Mesendoderm (in vitro differentiated cells): ENCODE measurements at places on chromosomes 5 and 9.

- H3K27me3 ChIP-seq = no peaks in the 10 kb centered on the region
- H3K27ac ChIP-seq = no peak overlapping the region
- no peaks in the 10 kb centered on the region for H3K4me1 ChIP-seq
Measured at GRCh38 chr5:68382640-68383039, 167.1 kb downstream of the PIK3R1 start.

DNA sequence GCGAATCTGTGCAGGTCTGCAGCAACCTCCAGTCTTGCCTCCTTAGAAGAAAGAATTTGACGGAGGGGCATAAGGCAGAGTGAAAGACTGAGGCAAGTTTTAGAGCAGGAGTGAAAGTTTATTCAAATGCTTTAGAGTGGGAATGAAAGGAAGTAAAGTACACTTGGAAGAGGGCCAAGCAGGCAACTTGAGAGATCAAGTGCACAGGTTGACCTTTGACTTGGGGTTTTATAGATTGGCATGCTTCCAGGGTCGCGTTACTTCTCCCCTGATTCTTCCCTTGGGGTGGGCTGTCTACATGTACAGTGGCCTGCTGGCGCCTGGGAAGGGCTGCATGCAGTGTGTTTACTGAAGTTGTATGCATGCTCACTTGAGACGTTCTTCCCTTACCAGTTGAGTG lies 127.2 kb upstream of the FER start:
- no peak for DNase-seq
- no peaks in the 10 kb centered on the region for H3K27me3 ChIP-seq
- no peaks in the 10 kb centered on the region for H3K4me1 ChIP-seq
- no peak overlapping the region for H3K27ac ChIP-seq
- no peak overlapping the region for H3K4me3 ChIP-seq

GRCh38 chr9:17315341-17315740 lies 180.5 kb downstream of the CNTLN start:
- no peaks in the 10 kb centered on the region for H3K4me1 ChIP-seq
- H3K27me3 ChIP-seq = no peaks in the 10 kb centered on the region
- H3K36me3 ChIP-seq = no peaks in the 10 kb centered on the region
- no peak overlapping the region for H3K4me3 ChIP-seq
- DNase-seq = no peak

- no peaks in the 10 kb centered on the region for H3K36me3 ChIP-seq
- no peaks in the 10 kb centered on the region for H3K4me1 ChIP-seq
- H3K27ac ChIP-seq = no peak overlapping the region
- DNase-seq = peak; percentile 88
Measured at GRCh38 chr5:141326088-141326854, 4.0 kb upstream of the PCDHGA1 start.

DNA sequence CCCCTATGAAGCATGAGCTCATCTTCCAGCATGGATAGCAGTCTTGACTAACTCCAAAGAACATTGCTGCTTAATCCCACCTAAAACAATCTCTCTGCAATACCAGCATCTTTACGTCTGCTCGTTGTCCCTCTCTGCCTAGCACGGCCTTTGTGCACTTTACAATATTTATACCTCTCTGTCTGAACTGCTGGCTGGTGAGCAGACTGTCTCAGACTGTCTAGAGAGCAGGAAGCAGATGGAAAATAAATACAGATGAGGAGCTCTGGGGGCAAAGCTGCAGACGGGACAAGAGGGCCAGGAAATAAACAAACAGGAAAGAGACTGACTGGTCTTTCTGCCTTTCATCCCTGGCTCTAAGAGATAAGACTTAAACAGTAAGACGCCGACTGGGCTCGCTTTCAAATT lies 224.8 kb downstream of the ENC1 start:
- no peaks in the 10 kb centered on the region for H3K36me3 ChIP-seq
- H3K27me3 ChIP-seq = no peaks in the 10 kb centered on the region
- H3K4me3 ChIP-seq = no peak overlapping the region
- peaks cover 4% of the 10 kb centered on the region for H3K4me1 ChIP-seq
- no peak overlapping the region for H3K27ac ChIP-seq

DNA sequence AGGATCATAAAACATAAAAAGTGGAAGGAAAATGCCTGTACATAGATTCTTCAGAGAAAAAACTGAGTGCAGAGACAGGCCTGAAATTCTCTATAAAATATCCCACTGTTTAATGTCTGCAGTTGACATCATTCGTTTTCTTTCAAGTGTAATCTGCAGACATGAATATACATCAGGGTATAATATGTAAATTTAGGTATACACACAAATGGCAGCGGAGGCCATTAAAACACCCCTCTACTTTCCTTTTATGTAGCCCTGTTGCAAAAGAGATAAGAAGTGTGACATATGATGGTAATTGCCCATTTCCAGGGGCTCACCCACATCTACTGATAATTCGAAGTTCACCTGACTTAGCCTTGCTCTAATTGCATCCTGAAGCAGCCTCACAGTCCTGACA lies 164.3 kb downstream of the SLC24A2 start:
- peaks cover 2% of the 10 kb centered on the region for H3K4me1 ChIP-seq
- H3K27me3 ChIP-seq = no peaks in the 10 kb centered on the region
- peak; percentile 16 for DNase-seq
- no peak overlapping the region for H3K4me3 ChIP-seq
- H3K27ac ChIP-seq = no peak overlapping the region
- no peaks in the 10 kb centered on the region for H3K36me3 ChIP-seq

- H3K36me3 ChIP-seq = no peaks in the 10 kb centered on the region
- H3K27me3 ChIP-seq = no peaks in the 10 kb centered on the region
- no peak overlapping the region for H3K4me3 ChIP-seq
- no peak for DNase-seq
- no peak overlapping the region for H3K27ac ChIP-seq
Measured at GRCh38 chr5:80762573-80762972, 107.8 kb upstream of the DHFR start.

DNA sequence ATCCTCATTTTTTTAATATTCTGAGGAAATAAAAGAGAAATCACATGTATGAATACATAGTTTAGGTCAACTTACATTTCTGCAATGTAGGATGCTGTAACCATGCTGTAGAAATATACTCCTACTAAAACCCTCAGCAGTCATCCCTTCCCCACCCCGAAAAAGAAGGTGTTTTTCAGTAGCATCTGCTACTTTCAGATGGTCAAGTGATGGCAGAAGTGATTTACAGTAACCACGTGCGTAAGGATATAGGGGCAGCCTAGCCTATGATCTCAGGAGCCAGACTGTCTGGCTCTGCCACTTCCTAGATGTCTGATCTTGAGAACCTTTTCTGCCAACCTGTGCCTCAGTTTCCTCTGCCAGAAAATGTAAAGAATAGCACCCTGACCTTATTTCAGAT lies 26.0 kb upstream of the SYK start:
- no peaks in the 10 kb centered on the region for H3K27me3 ChIP-seq
- no peaks in the 10 kb centered on the region for H3K4me1 ChIP-seq
- DNase-seq = no peak
- no peak overlapping the region for H3K4me3 ChIP-seq

- H3K36me3 ChIP-seq = no peaks in the 10 kb centered on the region
- H3K4me3 ChIP-seq = no peak overlapping the region
- H3K4me1 ChIP-seq = no peaks in the 10 kb centered on the region
- H3K27ac ChIP-seq = no peak overlapping the region
- DNase-seq = no peak
- no peaks in the 10 kb centered on the region for H3K27me3 ChIP-seq
Measured at GRCh38 chr5:59209758-59210359, 627.0 kb downstream of the RAB3C start.

- no peak for DNase-seq
- no peak overlapping the region for H3K27ac ChIP-seq
- peaks cover 5% of the 10 kb centered on the region for H3K4me1 ChIP-seq
- H3K4me3 ChIP-seq = no peak overlapping the region
- no peaks in the 10 kb centered on the region for H3K36me3 ChIP-seq
Measured at GRCh38 chr5:66708368-66708767, 112.2 kb downstream of the MAST4 start.

- no peaks in the 10 kb centered on the region for H3K4me1 ChIP-seq
- no peak for DNase-seq
- no peaks in the 10 kb centered on the region for H3K27me3 ChIP-seq
- no peak overlapping the region for H3K4me3 ChIP-seq
- no peak overlapping the region for H3K27ac ChIP-seq
Measured at GRCh38 chr5:150258130-150258529, 31.4 kb downstream of the CAMK2A start.

DNA sequence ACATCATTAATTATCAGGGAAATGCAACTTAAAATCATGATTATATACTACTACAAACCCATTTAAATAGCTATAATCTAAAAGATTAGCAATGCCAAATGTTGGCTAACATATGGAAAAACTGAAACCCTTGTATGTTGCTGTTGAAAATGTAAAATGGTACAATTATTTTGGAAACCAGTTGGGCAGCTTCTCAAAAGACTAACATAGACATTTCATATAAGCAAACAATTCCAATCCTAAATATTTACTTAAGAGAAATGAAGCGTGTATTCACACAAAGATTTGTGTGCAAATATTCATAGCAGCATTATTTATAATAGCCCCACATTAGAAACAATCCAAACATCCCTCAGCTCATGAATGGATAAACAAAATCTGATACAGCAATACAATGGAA lies 106.2 kb downstream of the ADAMTS12 start:
- H3K4me3 ChIP-seq = no peak overlapping the region
- no peak overlapping the region for H3K27ac ChIP-seq
- H3K36me3 ChIP-seq = no peaks in the 10 kb centered on the region
- no peaks in the 10 kb centered on the region for H3K4me1 ChIP-seq
- DNase-seq = no peak

GRCh38 chr5:134833340-134834032 lies 12.3 kb upstream of the C5orf24 start:
- no peaks in the 10 kb centered on the region for H3K27me3 ChIP-seq
- DNase-seq = no peak
- H3K27ac ChIP-seq = no peak overlapping the region
- no peaks in the 10 kb centered on the region for H3K36me3 ChIP-seq
- H3K4me3 ChIP-seq = no peak overlapping the region

DNA sequence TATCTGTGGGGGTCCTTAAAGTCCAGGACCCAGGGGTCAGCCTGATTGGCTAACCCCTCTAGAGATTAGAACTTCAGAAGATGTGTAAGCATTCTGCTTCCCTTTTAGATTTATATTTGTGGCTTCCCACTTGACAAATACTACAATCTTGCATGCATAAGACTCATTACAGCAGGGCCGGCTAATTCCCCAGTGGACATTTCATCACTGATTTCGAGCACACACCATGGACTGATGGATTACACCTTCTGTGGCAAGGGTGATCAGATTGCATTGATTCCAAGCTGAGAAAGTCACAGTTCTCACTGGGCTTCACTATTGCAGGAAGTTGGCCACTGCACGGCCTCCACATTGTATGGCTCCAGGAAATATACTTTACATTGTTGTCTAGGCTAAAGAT lies 65.8 kb upstream of the DAPK1 start:
- H3K36me3 ChIP-seq = no peaks in the 10 kb centered on the region
- H3K4me1 ChIP-seq = peaks cover 6% of the 10 kb centered on the region
- DNase-seq = no peak
- H3K27ac ChIP-seq = no peak overlapping the region
- no peaks in the 10 kb centered on the region for H3K27me3 ChIP-seq
